Urinary bladder (tissue), 4 donors: ENCODE measurements at places on chromosomes 4 and X. TPM values are rescaled to one million over a fixed set of nuclear protein-coding genes. Genes with fewer than 3 reads are reported as not detected.

MEPE gene
- total RNA-seq, result not detected

PTCHD1 gene
- 6.0 TPM for total RNA-seq

PPBP gene
- total RNA-seq, result 6.5 TPM

DCX gene
- total RNA-seq, result 9.6 TPM

NHS gene
- total RNA-seq, result 7.8 TPM

RASL11B gene
- total RNA-seq, result 8.7 TPM

GATA1 gene
- total RNA-seq, result not detected

ADAM29 gene
- total RNA-seq, result not detected

ACE2 gene
- 2.1 TPM for total RNA-seq

RAI2 gene
- total RNA-seq, result 4.7 TPM

ODAPH gene
- total RNA-seq, result not detected

KLF8 gene
- 9.6 TPM for total RNA-seq

CYBB gene
- 62.0 TPM for total RNA-seq

CYLC1 gene
- total RNA-seq, result not detected

NKX1-1 gene
- not detected for total RNA-seq

ADH7 gene
- total RNA-seq, result not detected

PALLD gene
- 441 TPM for total RNA-seq

BANK1 gene
- 6.7 TPM for total RNA-seq

SH2D1A gene
- 0.26 TPM for total RNA-seq

UBE2K gene
- total RNA-seq, result 48.3 TPM

ASMT gene
- 0.32 TPM for total RNA-seq

TCEAL7 gene
- 74.0 TPM for total RNA-seq

DGAT2L6 gene
- not detected for total RNA-seq

MAGEB10 gene
- not detected for total RNA-seq

TEX11 gene
- not detected for total RNA-seq

FAM149A gene
- total RNA-seq, result 17.4 TPM

MSANTD1 gene
- total RNA-seq, result 0.85 TPM

PDLIM3 gene
- 456 TPM for total RNA-seq

COQ2 gene
- total RNA-seq, result 14.7 TPM

TMLHE gene
- total RNA-seq, result 28.1 TPM
